CD4-positive, alpha-beta T cell treated with Interleukin-15 for 1 hour (primary cell): ENCODE measurements at places on chromosomes 2 and 18.

GRCh38 chr2:140986456-140986855 is 1144.4 kb downstream of the LRP1B start:
- DNase-seq = no peak

DNA sequence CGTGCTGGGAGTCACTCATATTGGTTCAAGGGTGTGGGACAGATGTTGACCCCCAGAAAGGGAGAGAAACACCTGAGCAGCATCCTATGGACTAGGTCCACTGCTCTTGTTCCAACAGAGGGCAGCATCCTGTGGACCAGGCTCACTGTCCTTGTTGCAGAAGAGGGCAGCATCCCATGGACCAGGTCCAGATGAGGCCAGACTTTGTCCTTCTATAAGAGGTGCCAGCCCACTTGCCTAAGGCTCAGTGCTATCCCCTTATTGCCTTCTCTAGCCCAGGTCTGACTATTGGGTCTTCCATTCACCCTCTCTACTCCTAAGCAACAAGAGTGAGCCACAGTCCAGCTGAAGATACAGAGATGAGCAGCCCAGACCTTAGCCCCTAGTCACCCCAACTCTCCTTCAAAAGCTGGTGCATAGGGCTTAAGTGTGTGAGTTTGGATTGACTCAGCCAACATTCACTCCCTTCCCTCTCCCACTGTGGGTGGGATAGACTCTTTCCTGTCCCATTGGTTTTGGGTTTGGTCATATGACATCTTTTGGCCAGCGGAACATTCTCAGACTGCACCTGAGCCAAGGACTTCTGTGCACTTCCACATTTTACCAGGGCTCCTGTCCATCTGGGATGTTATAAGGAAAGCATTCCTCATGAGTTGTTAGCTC is 132.4 kb upstream of the GPC1 start:
- DNase-seq = no peak

DNA sequence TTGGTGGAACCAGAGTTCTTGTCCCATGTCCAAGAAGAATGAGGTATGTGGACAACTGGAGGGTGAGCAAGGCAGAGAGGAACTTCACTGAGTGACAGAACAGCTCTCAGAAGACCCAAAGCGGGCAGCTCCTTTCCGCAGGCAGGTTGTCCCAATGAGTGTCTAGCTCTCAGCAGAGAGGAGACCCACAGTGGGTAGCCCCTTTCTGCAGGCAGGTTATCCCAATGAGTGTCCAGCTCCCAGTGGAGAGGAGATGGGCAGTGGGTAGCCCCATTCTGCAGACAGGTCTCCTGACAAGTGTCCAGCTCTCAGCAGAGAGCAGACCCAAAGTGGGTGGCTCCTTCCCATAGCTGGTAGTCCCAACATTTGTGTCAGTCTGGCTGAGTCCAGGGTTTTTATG is 69.6 kb downstream of the SRBD1 start:
- DNase-seq = no peak

DNA sequence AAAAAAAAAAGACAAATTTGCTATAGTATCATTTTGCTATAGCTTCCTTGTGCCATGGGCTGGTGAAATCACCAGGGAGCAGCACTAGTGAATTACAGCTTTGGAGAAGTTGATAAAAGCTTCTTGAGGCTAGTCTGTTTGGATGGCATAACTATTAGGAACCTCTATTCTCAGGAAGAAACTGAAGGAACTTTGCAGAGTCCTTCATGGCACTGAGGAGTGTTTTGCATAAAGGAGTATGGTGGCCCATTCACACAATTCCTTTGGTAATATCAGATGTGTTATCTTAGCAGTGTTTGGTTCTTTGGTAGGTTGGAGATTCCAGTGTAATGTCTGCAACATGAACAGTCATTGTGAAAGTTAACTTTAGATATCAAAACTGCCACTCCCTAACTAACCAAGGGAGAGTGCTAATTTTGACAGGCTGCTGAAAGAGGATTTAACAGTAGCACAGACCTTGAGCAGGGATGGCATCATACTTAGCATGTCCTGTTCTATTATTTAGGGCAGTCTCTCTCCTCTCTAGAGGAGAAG is 76.6 kb upstream of the ZFP36L2 start:
- DNase-seq = no peak

GRCh38 chr2:134934641-134935040 is 16.0 kb downstream of the CCNT2 start:
- DNase-seq = no peak

GRCh38 chr2:138023298-138023697 is 59.0 kb downstream of the HNMT start:
- no peak for DNase-seq

DNA sequence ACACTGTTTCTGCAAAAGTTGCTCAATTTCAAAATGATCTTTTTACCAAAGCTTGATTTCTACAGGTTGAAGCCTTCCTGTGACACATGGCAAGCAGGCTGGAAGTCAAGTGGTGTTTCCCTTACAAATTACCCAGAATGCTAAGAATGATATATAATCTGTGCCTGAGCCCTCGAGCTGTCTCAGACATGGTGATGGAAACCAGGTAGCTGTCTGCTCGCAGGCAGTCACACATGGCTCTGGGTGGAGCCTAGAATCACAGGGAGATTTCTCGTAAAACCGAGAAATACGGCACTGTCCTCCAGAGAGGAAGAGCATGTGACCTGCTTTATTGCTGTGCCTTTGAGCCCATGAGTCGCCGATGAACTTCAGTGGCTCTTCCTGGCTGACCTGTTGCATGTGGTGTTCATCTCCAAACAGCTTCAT is 392.9 kb downstream of the ZNF521 start:
- no peak for DNase-seq

DNA sequence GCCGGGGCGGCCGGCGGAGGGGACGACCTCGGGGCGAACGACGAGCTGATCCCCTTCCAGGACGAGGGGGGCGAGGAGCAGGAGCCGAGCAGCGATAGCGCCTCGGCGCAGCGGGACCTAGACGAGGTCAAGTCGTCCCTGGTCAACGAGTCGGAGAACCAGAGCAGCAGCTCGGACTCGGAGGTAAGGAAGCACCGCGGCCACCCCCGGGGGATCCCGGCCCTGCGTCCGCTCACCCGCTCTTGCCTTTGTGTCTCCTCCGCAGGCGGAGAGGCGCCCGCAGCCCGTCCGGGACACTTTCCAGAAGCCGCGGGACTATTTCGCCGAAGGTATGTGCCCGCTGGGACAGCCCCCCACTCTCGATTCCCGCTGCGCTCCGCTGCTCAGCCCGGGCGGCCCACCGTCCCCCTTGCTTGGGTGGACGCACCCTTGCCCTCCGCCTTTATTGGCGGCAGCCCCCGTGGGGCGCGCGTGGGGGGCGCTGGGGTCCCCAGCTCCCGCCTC is 611 bp downstream of the TCF7L1 start:
- no peak for DNase-seq

GRCh38 chr2:27569398-27569797 is 13.4 kb upstream of the ZNF512 start:
- DNase-seq = no peak

DNA sequence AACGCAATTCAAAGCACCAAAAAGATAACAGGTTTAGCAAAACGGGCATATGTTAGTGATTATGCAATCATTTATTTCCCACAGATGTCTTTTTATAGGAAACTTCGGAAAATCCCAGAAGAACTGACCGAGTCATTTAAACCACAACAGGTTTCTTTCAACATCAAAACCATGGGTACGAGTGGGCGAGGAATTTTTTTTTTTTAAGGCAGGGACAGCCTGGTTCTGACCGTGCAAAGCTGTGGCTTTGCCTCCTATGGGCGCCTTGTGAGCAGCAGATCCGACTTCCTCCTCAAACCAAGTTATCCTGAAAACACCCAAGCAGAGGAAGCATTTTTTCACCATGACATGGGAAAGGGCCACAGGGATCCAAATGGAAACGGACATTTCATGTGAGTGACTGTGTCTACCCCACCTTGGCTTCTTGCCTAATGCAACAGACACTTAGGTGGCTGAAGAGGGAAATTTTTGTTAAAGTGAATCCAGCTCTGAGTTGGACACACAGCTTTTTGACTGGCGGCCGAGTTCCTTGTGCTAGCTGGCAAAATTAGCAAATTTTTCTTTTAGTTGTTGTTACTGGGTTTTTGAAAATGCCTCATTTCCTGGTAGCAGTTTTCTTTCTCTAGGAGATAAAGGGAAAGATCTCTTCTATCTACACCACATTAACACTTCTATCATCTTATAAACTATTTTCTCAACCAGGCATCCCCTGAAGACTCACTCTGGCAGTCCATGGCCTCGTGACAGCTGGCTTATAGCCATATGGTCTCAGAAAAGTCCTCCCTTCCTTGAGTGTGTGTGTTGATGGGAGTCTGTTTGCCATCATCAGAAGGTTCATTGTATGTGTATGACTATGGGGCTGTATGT is 487.4 kb upstream of the ZEB2 start:
- DNase-seq = no peak

- DNase-seq = no peak
Observed at GRCh38 chr18:12034241-12035100, 53.2 kb downstream of the IMPA2 start.

GRCh38 chr2:73961274-73961673 is 23.4 kb upstream of the TET3 start:
- no peak for DNase-seq

GRCh38 chr2:229261599-229261998 is 9.5 kb downstream of the PID1 start:
- DNase-seq = no peak

DNA sequence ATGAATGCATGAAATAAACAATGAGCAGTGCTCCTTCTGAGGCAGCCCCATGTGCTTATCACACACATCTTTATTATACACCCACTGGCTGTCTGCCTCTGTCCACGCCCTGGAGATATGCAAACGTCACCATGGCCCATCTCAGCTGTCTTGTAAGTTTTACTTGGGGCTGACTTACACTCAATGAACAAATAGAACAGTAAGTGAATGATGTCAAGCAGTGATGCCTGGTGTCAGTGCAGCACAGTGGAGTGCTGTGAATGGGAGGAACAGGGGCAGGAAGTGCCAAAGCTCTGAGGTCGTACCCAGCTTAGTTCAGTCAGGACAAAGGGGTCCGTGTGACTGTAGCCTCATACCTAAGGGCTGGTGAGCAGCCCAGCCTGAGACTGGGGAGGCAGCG is 659.5 kb upstream of the HS6ST1 start:
- DNase-seq = no peak

DNA sequence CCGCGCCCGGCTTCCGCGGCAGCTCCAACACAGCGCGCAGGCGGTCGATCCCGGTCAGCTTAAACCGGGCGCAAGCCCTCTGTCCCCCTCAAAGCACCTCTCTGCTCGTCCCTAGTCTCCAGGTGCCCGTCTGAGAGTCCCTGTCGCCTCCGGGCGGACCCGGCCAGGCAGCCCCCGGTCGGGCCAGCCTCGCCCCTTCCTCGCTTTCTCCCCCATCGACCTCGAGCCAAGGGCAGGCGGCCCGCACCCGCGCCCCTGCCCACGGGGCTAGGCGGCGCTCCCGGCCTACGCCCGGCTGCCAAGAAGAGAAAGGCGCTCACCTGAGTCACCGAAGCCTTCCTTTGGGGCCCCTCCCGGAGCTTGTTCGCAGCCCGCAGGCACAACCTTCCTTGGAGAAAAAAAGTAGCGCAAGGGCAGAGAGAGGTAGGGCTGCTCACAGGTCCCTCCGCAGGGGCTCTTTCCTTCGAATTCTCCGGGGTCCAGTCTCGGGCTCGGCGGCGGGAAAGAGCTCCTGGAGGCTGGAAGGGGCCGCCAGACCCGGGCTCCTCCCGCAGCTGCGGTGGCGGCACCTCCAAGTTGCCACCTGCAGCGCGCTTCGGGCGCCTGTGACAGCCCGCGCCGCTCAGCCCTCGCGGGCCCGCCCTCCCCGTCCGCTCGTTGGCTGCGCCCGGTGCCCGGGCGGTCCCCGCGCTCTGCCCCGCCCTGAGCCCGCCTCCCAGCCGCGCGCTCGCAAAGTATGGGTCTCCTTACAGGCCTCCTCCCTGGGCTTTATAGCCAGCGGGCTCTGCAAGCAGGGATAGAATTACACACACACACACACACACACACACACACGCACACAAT is 86.5 kb upstream of the EPB41L3 start:
- DNase-seq = no peak

DNA sequence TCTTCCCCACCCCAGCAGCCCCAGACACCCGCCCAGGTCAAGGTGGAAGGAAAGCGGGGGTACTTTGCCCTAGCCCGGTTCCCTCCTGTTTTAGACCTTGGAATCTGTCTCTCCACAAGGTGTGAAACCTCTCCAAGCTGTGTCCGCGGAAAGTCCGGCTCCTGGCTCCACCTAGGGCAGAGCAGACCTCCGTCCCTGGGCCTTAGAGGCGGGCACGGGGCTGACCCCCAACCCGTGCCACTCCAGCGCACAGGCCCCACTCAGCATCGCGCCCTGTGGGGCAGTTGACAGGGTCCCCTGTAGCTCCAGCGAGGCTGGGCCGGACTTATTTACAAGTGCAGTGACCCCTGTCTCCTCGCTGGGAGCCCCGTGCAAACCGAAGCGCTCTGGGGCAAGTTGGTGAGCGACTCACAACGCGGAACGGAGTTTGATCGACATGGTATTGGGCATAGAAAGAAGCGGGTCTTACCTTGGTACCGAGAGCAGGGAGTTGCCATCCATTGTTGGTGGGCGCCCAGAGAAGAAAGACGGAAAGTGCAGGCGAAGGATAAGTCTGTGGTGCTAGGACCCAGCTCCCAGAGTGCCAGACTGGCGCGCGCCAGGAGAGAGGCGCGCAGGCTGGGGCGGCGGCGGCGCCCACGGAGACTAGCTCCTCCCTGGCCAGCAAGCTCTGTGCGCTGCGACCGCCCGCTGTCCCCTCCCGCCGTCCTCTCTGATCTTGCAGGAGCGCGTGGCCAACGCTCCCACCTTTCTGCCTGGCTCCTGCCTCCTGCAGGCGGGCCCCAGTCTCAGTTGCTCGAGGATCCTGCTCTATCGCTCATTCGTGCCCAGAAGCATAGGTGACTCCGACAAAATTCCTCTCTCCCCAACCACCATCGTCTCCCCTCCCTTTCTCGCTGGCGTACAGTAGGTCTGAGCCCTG is at the start of gene SPHKAP:
SPHKAP (minus strand) TSS at position 590 of the 922 bp plus-strand sequence; CDS start at position 501, 89 bp downstream.
- no peak for DNase-seq

DNA sequence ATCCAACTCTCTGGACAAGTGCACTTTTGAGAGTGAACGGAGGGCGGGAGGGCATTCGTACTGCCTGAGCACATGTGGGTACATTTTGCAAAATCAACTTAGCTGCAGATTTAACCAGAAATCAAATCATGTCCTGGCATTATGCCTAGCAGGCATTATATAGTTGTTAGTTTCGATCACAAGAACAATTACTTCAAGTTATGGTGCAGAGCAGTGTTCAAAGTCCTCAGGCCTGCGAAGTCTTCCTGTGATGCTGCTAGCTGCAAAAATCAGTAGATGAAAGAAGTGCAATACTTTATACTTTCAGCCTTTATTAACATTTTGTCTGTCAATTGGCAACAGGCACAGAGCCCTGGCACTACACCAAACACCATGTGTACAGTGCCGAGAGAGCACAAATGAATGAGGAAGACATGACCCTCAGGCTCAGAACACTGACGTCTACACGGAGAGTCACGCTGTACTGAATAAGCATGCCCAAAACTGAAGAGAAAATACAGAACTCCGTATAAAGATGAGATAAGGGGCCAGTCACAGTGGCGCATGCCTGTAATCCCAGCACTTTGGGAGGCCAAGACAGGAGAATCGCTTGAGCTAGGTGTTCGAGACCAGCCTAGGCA is 92.1 kb upstream of the CREB1 start:
- DNase-seq = no peak
